Suppressor macrophage treated with lipopolysaccharide for 1 hour (primary cell): ENCODE measurements at places on chromosomes 13 and 19.

- DNase-seq: no peak
These were observed 2.7 kb downstream of the SLITRK1 start for GRCh38 chr13:83879431-83880171.

- no peak for DNase-seq
These were observed 87.9 kb upstream of the RAP2A start for GRCh38 chr13:97346097-97346496.

DNA sequence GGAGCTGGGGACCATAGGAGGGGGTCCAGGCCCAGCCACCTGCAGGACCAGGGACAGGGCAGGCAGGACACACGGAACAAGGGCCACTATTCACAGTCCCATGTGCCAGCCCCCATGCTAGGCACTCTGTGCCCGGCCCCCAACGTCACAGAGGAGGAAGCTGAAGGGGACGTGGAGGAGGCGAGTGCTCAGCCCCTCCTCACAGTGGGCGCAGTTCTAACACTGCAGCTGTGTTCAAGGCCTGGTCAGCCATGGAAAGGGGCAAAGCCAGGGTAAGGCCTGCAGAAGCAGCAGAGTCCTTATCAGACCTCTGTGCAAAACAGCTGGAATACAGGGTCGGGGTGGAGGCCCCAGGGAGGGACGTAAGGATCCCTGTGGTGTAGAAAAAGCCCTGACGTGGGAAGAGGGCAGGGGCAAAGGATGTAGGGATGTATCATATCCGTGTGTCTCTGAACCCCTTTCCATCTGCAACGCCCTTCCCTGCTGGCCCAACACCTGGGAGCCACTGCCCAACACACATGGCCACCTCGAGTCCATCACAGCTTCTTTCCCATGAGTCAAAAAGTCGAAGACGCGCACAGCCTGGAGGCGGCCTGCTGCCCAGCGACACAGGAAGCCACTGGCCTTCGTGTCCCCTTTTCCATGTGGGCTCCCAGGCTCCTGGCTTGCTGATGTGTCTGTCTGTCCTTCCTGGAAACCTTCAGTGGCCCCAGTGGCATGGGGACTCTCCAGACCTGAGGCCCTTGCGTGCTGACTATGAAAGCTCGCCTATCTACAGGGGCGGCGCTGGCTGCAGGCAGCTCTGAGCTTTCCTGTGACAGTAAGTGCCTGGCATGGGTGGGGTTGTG is 28.0 kb downstream of the SH3GL1 start:
- no peak for DNase-seq

DNA sequence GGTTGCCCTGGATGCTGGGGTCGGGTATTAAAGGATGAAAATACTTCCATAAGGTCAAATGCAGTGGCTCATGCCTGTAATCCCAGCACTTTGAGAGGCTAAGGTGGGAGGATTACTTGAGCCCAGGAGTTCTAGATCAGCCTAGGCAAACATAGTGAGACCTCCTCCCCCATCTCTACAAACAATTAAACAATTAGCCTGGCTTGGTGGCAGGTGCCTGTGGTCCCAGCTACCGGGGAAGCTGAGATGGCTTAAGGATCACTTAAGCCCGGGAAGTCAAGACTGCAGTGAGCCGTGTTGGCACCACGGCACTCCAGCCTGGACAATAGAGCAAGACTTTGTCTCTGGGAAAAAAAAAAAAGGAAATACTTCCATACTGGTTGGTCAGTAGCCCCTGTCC is 1.5 kb downstream of the KLK11 start:
- DNase-seq: no peak

GRCh38 chr19:15300533-15301197 is 31.7 kb downstream of the BRD4 start:
- DNase-seq: peak; percentile 45

- no peak for DNase-seq
These were observed 1026.1 kb upstream of the MIR17HG start for GRCh38 chr13:90321281-90321931.

DNA sequence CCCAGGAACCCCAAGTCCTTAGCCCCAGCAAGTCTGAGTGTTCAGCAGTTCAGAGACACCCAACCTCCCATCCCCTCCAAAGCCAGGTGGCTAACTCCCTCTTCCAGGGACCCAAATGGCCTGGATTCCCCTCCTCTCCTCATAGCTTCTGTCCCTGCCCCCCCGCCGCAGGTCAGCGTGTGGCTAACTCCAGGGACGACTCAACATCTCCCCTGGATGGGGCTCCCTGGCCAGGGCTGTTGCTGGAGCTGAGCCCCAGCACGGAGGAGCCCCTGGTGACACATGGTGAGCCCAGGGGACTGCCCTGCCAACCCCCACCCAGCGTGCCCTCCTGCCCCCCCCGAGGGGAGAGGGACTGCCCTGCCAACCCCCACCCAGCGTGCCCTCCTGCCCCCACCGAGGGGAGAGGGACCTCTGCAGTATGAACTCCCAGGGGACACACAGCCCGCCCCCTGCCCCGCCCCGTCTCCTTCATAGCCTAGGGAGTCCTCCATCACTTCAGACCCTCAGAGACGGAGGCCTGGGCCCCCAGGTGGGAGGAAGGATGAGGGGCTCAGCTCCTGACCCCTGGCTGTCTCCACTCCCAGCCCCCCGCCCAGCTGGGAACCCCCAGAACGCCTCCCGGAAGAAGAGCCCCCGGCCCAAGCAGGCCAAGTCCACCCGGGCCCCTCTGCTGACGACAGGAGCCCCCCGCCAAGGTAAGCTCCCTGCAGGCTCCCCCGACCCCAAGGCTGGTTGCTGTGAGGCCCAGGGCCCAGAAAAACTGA is 1.7 kb downstream of the SSC5D start:
- no peak for DNase-seq

DNA sequence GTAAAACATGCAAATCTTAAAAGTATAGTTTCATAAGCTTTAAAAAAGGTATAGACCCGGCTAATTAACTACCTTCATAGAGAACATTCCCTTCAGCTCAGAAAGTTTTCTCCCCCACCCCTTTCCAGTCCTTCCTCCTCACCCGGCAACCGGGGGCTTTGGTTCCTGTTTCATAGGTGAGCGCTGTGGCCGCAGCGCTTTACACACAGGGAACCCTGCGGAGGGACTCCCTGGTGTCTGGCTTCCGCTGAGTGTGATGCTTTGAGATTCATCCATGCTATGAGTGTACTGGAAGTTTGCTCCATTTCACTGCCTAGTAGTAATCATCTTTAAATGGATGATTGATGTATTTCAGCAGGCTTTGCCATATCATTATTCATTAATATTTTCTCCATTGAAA is 26.0 kb upstream of the PABPC3 start:
- DNase-seq: no peak

GRCh38 chr13:105509981-105510762 is 1025.3 kb downstream of the EFNB2 start:
- no peak for DNase-seq

DNA sequence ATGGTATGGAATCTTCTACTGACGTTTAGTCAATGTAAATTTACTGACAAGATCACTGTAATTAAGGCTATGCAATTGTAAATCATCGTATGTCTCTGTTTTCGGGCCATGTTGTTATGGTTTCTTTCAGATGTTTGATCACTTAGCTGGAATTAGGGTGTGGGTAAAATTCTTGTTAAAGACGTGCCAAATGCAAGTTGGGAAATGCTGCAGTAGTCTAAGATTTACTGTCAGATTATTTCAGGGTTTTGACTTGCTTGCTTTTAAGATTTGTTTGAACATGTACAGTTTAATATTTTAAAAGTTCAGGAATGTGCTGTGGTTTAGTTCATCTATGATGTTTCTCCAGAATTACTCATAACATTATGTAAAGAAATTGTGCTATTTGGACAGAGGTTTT is 10.8 kb downstream of the NDFIP2 start:
- DNase-seq: no peak

GRCh38 chr19:6761053-6761676 is 6.1 kb downstream of the SH2D3A start:
- DNase-seq: no peak

DNA sequence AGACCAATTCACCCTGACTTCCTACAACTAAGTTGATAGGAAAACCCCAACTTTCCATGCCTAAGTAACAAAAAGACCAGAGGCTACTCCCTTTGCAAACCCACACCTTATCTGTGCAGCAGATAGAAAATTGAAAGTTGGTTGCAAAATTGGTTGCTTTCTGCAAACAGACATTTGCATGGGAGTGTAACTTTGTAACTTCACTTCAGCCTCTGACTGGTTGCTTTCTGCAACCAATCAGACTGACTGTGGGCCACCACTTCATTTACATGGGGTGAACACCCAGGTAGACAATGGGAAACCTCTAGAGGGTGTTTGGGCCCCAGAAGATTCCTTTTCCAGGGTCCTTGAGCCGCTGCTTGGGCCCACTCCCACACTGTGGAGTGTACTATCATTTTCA is 9.8 kb downstream of the TEX30 start:
- no peak for DNase-seq

DNA sequence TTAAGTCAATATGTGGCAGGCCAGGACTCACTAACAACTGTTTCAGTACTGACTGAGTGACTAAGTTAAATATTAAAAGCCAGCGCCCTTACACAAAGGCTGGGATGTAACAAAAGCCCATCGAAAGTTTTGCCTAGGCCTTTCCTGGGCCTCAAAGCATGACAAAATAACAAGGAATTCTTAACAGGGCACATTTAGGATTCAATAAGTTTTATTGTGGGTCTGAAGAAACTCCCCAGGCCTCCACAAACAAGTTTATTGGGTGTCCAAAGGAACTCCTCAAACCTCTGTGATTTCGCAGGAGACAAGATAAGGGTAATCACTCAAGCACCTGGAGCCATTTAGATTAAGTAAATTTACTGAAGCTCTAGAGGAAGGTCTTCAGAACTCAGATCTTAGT is 130.7 kb upstream of the SGCG start:
- DNase-seq: no peak

DNA sequence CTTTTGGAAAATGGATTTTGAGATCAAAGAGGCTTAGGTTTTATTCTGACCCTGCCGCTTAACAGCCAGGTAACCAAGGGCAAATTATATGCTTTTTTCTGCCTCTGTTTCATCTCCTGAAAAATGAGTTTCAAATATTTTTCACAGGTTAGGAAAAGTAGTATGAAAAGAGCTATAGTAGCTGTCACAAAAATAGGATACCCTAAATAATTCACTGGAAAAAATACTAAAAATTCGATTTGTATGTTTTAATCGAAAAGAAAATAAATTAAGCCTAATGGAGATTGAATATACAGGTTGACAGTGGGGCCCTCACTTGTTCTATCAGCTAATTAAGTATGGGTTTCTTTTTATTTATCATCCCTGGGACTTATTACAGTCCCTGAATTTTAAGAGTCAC is 58.3 kb downstream of the RNF6 start:
- DNase-seq: no peak

DNA sequence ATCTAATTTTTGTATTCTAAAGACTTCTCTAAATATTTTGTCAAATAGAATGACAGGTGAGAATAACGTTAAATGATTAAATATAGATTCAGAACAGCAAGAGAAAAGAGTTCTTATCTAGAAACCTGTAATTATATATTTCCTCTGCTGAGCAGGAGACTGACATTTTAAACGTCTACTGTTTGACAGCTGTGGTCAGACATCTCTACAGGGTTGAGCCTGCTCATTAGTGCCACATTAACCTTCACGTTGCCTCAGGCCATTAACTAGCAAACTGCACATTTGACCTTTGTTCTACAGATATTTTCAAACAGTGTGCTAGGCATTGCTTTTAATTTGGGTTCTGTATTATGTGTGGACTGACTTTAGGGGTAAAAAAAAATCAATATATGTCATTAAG is 347.5 kb downstream of the GPC5 start:
- DNase-seq: no peak
